ENCODE measurements at places on chromosomes 6 and 20.

DNA sequence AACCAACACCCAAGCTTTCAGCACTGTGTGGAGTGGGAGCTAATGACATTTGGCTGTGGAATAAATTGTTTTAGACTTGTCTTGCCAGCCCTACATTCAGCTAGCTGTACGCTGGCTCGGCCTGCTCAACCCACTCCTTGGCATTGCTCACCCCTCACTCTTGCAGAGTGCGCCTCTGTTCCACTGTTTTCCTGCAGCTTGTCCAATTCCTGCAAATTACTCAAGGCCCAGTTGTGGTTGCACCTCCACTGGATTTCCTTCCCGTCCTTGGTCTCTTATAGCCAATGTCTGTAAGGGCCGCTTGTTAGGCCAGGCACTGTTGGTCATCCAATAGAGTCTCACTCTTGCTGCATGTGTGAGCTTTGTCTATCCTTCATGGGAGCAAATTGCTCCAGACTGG, 289.2 kb upstream of the RNF24 start:
- DNase-seq, result no peak

- DNase-seq, result no peak
Observed at GRCh38 chr20:58130156-58130555, 98.3 kb downstream of the ANKRD60 start.

DNA sequence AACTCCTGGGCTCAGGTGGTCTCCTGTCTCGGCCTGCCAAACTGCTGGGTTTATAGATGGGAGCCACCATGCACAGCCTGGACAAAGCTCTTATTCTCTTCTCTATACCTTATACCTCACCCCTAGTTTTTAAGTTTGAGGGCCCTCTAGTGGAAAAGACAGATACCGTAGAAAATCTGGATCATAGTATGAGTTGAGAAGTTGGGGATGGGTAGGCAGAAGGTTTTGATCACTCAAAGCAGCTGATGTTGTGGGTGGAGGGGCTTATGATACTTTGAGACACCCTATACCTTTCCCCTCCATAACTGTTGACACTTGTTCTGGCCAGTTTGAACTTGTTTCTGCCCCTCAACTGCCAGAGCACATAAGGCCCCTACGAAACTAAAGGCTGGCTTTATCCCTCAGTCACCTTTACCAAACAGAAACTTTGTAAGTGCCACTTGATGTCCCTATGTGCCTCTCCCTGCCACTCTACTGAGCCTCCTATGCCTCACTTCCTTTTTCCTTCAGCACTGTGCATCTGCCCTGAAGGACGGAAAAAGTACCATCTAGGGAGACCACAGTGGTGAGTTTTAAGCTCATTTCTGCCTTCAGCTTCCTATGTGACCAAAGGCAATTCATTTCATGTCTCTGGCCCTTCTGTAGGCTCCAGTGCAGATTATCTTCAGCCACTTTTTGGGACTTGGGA, 28.6 kb downstream of the RALY start:
- no peak for DNase-seq

- DNase-seq, result no peak
Observed at GRCh38 chr6:25174678-25175077, 104.5 kb upstream of the CARMIL1 start.

- no peak for DNase-seq
Observed at GRCh38 chr20:22429175-22430153, 154.9 kb downstream of the FOXA2 start.
